ENCODE measurements at places on chromosomes 13 and 19.
A peak's percentile ranks its signal among the peaks of the same experiment; 100 is the strongest.

GRCh38 chr13:26508885-26509284 lies 48.6 kb upstream of the WASF3 start:
- DNase-seq, result no peak

DNA sequence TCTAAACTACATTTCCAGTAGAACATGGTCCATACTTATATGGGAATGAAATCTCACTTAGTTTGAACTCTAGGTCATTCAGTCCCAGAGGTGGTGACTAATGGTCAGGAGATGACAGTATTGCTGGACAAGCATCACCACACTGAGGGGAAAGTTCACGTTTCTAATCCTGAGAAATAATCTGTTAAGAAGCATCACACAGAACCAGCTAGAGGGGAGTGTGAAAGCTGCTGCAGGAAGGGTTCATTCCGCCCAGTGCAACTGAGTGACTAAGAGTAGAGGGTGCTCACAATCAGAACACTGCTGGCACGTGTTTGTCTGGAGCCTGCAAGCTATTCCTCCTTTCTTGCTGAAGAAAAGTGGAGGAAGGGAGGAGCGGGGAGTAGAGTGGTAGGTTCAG lies 2.7 kb downstream of the COL4A1 start:
- DNase-seq, result no peak

DNA sequence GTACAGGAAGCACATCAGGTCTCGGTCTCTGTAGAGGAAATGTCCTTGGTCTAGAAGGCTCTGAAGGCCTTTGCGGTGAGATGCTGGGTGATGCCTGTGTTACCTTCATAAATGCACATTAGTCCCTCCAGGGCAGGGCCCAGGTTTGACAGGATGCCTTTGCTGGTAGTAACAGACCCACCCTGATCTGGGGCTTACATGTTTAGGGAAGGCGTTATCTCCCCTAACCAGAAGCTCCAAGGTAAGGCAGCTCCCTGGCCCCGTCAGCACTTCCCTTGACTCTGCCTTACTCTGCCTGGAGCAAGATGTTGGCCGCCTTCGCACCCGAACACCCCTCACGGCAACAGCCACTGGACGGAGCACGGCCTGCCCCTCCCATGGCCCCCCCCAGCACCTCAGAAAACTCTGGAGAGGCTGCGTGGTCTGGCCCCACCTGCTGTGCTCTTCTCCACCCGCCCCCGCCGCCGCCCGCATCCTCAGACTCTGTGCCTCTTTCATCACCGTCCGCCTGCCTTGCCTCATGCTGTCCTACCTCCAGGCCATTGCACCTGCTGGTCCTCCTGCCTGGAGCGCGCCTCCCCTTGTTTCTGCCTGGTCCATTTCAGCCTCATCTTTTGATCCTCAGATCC lies 9.1 kb downstream of the AP2A1 start:
- no peak for DNase-seq

- no peak for DNase-seq
Measured at GRCh38 chr13:73551736-73552135, 492.9 kb downstream of the KLF5 start.

GRCh38 chr13:44857061-44857460 lies 132.2 kb downstream of the NUFIP1 start:
- no peak for DNase-seq

GRCh38 chr19:1857648-1858326 lies 5.6 kb downstream of the KLF16 start:
- DNase-seq, result no peak

- DNase-seq, result no peak
Measured at GRCh38 chr19:32567486-32567885, 13.5 kb upstream of the PDCD5 start.

DNA sequence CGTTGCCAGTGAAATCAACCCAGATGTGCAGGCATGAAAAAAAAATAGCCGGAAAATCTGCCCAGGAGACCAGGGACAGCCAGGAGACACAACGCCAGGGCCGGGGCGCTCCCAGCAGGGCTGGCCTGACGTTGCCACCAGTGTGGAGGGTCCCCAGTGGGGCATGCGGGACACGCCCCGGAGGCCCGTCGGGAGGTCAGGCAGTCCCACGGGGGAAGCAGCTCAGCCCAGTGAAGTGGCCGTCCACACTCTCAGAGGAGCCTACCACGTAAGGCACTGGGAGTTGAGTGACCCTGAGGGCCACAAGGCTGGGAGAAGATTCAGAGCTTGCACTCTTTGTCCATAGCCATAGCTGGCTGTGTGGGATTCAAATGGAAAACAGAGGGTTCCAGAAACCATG lies 53.2 kb upstream of the GAS6 start:
- no peak for DNase-seq

- DNase-seq, result no peak
Measured at GRCh38 chr19:51123802-51124201, 904 bp upstream of the SIGLEC9 start.

DNA sequence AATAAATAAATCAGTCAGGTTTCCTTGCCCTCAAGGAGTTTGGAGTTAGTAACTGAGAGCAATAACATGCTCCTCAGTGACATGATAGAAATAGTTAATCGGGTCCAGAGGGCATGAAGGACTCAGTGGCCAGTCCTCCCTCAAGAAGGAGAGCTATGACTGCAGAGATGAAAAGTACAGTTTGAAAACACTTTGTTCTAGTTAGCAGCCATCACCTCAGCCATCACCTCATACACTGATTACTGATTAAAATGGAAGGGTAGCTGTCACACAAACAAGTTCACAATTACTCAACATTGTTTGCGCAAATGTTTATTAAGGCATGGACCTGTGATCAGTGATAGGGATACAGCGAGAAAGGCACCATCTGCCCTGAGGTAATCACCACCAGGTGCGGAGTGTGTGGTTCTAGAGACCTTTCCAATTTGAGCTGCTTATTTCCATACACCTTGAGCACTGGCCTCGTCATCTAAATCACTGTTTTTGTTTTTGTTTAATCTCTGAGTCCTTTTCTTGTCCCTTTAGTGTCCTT lies 85.3 kb upstream of the RAP2A start:
- no peak for DNase-seq

DNA sequence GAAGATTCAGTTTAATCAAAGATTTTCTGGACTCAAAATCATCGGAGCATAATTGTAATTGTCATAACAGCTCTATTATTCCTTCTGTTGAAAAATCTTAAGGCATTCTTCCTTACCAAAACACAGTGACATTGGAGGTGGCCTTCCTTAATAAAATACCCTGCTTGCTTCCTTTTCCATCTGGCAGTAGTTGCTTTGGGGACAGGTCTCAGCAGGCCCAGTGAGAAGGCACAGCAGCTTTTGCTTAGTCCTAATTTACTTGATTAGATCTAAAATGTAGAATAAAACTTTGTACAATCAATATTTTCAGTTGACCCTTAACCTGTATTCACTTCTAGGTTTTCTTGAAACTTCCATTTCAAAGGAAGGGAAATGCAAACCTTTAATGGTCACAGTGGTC lies 471.6 kb downstream of the PCDH20 start:
- no peak for DNase-seq

DNA sequence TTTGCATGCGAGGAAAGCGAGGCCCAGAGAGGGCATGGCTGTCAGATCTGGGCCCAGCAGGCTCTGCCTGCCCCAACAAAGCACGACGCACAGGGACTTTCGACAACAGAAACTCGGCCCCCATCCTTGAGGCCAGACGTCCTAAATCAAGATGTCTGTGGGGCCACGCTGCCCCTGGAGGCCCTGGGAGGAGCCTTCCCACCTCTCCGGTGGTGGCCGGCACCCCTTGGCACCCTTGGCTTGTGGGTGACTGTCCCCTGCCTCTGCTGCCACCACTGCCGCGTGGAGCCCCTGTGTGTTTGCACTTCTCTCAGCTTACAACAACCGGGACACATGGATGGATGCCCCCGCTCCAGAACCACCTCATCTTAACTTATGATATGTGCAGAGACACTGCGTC lies 4.4 kb downstream of the WDR18 start:
- no peak for DNase-seq

- DNase-seq, result peak; percentile 5
Measured at GRCh38 chr19:4722671-4723594, 709 bp downstream of the DPP9 start.

- DNase-seq, result no peak
Measured at GRCh38 chr13:57631596-57632275, at the start of gene PCDH17. PCDH17 (plus strand) TSS chr13:57631744; CDS start chr13:57632547, 803 bp downstream.

DNA sequence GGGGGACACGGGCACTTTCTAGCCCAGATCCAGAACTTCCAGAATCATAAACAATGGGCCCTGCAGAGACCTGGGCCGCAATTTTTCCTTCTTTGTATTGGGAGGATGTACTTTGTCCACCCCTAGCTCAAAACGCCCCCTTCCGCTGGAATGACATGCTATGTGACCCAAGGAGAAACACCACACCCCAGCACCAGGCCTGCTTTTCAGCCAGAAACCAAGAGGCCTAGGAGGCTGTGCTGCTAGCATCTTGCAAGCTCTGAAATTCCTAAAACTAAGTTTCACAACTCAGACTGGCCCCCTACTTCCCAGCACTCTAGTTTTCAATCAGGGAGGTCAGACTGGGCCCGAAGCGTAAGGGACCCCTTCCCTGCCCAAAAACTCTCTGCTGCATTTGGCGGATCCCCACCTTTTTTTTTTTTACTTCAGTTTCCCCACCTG lies 538 bp downstream of the LSM4 start:
- DNase-seq, result no peak

DNA sequence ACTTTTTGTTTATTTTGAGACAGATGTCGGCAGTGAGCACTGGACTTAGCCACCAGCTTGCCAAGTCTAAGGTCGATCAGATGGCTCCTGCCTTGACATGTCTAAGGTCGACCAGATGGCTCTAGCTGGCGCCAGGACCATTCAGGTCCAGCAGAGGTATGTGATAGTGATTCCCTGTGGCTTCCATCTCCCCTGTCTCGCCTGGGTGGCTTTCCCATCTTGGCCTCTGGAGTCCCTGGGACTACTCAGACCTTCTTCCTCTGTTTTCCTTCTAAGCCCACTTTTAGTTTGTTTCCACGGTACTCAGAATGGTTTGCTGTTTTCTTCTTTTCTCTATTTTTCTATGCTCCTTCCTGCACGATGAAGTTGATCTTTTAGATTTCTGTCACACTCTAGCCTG lies 1435.7 kb downstream of the UQCRFS1 start:
- no peak for DNase-seq

DNA sequence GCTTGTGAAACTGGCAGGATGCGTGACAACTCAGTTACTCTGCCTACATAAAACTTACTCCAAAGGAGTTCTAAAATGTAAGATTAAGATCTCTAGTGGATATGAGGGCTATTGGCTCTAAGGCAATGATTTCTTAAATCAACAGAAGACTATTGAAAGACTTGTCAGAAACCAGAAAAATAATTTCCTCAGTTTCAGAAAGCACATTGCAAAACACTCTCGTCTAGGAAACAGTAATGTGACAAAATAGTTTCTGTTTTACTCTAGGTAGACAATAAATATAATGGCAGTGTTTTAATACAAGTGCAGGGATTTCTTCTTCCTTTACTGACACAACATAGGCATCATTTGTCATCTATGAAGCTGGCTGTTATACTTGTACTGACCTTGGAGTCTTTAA lies 230.1 kb downstream of the KCTD12 start:
- DNase-seq, result no peak

DNA sequence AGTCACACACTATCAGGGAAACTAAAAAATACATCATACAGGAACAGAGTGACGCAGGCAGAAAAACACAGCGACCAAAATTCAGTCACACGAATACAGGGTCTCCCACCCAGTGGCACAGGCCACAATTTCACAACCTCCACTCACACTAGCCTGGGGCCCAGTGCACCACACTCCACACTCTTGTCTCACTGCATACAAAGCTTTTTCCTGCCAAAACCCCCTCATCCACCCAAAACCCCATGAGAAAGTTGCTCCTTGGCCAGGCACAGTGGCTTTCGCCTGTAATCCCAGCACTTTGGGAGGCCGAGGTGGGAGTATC lies 1.2 kb downstream of the S1PR5 start:
- peak; percentile 68 for DNase-seq

GRCh38 chr19:13104360-13104847 lies 1.7 kb upstream of the LYL1 start:
- DNase-seq, result peak; percentile 69

GRCh38 chr13:99018418-99019180 lies 40.7 kb upstream of the DOCK9 start:
- no peak for DNase-seq

DNA sequence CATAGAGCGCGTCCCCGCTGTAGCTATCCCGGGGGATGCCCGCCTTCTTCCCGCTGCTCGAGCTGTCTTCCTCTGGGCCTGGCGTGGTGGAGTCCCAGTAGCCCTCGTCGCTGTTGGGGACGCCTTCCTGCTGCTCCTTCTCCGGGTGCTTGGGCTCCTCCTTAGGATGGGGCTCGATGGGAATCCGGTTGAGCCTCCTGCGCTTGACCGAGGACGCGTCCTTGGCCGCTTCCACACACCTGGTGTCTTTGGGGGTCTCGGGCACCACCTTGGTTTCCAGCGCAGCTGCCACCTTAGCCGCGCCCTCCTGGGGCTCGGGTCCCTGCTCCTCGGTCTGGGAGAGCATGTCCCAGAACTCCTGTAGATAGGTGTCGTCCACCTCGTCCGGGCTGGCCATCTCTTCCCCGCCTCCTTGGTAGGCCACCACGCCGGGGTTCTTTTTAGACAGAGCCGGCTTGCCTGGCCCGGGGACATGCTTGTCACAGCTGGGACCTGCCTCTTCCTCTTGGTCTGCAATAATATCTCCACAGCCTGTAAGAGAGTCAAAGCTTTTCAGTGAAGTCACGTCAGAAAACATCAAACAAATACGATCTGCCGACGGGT lies 2.0 kb downstream of the AMER2 start:
- DNase-seq, result no peak

- DNase-seq, result peak; percentile 27
Measured at GRCh38 chr19:43820098-43820883, 6.8 kb upstream of the ZNF283 start.

DNA sequence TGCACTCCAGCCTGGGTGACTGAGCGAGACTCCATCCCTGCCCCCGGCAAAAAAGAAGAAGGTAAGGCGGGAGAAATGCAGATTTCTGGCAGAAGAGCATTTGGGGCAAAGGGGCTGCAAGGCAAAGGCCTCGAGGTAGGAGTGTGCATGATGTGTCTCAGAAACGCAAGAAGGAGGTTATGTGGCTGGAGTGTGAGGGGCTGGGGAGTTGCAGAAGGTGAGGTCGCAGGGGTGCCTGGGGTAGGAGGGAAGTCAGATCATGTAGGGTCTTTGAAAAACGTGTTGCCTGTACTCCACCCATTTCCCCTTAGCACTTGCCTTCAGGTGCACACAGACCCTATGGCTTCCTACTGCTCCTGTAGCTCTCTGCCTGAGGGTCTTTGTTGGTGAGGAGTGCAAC lies 29.9 kb downstream of the KCTD15 start:
- DNase-seq, result no peak

DNA sequence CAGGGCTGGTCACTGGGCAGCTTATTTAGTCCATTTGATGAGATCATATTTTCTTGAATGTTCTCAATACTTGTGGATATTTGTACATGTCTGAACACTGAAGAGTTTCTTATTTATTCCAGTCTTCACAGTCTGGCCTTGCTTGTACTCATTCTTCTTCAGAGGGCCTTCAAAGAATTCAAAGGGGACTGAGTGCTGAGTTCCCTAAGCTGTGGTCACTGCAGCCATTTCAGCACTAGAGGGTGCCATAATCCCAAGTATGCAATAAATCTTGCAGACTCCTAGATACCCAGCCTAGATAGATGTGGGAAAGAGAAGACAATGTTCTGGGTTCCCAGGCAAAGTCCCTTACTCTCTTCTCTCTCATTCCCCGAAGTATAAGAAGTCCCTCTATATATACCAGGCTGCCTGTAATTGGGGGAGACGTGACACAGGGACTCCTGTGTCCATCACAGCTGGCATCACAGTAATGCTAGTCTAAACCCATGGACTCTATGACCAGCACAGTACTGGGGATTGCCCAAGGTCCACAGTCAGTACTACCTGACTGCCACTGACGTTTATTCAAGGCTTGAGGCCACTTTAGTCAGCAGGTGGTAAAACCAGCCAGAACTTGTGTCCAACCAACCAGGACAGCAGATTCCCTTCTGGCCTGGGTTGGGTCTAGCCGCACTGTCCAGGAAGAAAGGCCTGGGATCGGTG lies 8.9 kb upstream of the VN1R1 start:
- DNase-seq, result peak; percentile 49
